ENCODE measurements at places on chromosomes 7 and 10.
A peak's percentile ranks its signal among the peaks of the same experiment; 100 is the strongest.

- no peak for DNase-seq
Measured at GRCh38 chr10:31770307-31770902, 158.2 kb downstream of the ARHGAP12 start.

DNA sequence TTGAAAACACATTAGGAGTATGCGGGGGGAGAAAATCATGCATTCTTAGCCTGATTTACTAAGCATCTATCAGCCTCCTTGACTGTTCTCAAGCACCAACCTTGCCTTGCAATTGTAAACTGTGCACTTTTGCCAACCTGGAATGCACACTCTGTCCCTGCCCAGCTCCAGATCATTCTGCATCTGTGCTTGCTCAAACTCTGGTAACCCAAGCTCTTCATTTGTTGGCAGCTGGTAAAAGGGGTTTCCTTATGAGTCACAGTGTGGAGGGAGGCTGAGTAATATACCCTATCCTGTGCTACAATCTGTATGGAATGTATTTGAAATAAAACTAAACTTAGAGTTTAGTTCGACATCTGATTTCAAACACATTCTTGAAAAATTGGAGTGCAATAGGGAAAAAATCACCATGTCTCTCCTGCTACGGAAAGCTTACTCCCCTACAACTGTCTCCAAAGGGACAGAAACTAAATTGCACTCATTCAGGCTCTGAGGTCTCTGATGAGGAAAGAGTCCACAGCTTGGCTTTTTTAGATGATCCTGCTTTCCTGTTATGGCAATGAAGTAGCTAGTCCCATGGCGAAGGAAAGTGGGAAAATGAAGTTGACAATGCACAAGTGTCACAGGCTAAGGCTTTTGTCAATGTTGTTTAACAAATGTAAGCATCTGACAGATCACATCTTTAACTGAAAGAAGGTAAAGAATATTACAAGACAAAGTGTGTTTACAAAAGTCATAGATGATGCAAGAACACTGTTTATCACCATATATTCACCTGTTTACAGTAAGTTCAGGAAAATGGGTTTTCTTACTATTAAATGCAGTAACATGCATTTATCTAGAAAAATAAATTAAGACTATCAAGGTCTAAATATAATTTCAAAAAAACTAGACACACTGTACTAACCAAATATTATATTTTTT, 61.9 kb downstream of the TES start:
- no peak for DNase-seq

GRCh38 chr7:151245360-151246101, 3.0 kb downstream of the SMARCD3 start:
- DNase-seq, result peak; percentile 53

DNA sequence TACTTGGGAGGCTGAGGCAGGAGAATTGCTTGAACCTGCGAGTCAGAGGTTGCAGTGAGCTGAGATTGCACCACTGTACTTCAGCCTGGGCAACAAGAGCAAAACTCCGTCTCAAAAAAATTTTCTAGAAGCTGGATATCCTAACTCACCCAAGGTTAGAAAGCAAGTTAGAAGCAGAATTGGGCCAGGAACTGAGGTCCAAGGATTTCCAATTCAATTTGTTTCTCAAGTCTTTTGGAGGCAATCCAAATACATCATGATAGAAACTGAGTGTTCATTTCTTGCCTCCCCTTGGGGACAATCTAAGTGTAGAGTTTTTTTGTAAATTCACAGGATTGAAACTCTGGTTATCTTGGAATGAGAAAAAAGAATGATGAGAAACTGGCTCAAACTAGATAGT, 45.5 kb downstream of the LAMB1 start:
- no peak for DNase-seq

- DNase-seq, result no peak
Measured at GRCh38 chr10:106338486-106338885, 826.0 kb downstream of the SORCS1 start.

- no peak for DNase-seq
Measured at GRCh38 chr10:76540786-76541185, 1096.8 kb downstream of the KCNMA1 start.

- no peak for DNase-seq
Measured at GRCh38 chr7:20651960-20652544, 36.6 kb downstream of the ABCB5 start.

GRCh38 chr10:132702601-132703418, 83.1 kb downstream of the NKX6-2 start:
- no peak for DNase-seq

GRCh38 chr10:86188326-86188725, 178.3 kb downstream of the GRID1 start:
- no peak for DNase-seq

DNA sequence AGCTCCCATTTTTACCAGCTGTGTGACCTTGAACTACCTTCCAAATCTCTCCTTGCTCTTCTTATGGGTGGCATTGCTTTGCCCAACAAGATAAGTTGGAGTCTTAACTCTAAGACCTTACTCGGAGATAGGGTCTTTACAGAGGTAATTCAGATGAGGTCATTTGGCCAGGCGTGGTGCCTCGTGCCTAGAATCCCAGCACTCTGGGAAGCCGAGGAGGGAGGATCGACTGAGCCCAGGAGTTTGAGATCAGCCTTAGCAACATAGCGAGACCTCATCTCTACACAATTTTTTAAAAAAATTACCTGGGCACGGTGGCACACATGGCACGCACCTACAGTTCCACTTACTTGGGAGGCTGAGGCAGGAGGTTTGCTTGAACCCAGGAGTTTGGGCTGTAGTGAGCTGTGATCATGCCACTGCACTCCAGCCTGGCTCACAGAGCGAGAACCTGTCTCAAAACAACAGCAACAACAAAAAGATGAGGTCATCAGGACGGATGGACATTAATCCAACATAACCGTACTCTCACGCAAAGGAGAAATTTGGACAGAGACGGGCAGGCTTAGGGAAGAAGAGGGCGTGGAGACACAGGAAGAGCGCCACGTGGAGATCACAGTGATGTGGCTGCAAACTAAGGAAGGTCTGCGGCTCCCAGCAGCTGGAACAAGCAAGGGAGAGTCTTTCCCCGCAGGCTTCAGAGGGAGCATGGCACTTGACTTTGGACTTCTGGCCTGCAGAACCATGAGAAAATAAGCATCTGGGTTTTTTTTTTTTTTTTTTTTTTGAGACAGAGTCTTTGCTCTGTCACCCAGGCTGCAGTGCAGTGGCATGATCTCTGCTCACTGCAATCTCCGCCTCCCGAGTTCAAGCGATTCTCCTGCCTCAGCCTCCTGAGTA, 122.3 kb upstream of the CARD11 start:
- DNase-seq, result no peak

- no peak for DNase-seq
Measured at GRCh38 chr10:109866168-109866994, 56.9 kb downstream of the XPNPEP1 start.

- no peak for DNase-seq
Measured at GRCh38 chr7:117666031-117666430, 186.2 kb downstream of the CFTR start.
